ENCODE measurements at places on chromosomes 3 and 15. TPM values are rescaled to one million over a fixed set of nuclear protein-coding genes. Genes with fewer than 3 reads are reported as not detected.

GOLGA6L10 gene
- 10.2 TPM for total RNA-seq

MKRN3 gene
- total RNA-seq, result 0.26 TPM

CCR3 gene
- total RNA-seq, result not detected

VILL gene
- total RNA-seq, result 10.4 TPM

ANKUB1 gene
- total RNA-seq, result not detected

NR2E3 gene
- 0.52 TPM for total RNA-seq

NR1I2 gene
- 5.4 TPM for total RNA-seq

ARIH2 gene
- 99.5 TPM for total RNA-seq

DISP2 gene
- 0.52 TPM for total RNA-seq

SLC35G2 gene
- 7.8 TPM for total RNA-seq

GP9 gene
- total RNA-seq, result not detected

GABRR3 gene
- total RNA-seq, result not detected

TRIM42 gene
- not detected for total RNA-seq

LRTM1 gene
- total RNA-seq, result not detected

PPM1L gene
- 7.6 TPM for total RNA-seq

GAP43 gene
- total RNA-seq, result not detected

LRRIQ4 gene
- total RNA-seq, result not detected

HRG gene
- total RNA-seq, result not detected

TUSC2 gene
- 12.9 TPM for total RNA-seq

THUMPD3 gene
- 27.0 TPM for total RNA-seq

NRG4 gene
- total RNA-seq, result 20.5 TPM

POMGNT2 gene
- total RNA-seq, result 11.5 TPM

ECE2 gene
- total RNA-seq, result 11.7 TPM

CFAP20DC gene
- total RNA-seq, result 0.33 TPM

RTP1 gene
- total RNA-seq, result not detected

CX3CR1 gene
- total RNA-seq, result not detected

ELL3 gene
- 4.9 TPM for total RNA-seq

GOLGA8J gene
- not detected for total RNA-seq

KLHL40 gene
- not detected for total RNA-seq

ACKR2 gene
- total RNA-seq, result 3.3 TPM

TP63 gene
- not detected for total RNA-seq

CORO2B gene
- 1.0 TPM for total RNA-seq

FBXW12 gene
- 23.7 TPM for total RNA-seq

FBXO45 gene
- 4.4 TPM for total RNA-seq

ATP13A5 gene
- total RNA-seq, result not detected

MASP1 gene
- not detected for total RNA-seq

PPP1R14D gene
- total RNA-seq, result not detected

TMEM207 gene
- total RNA-seq, result not detected

TMED3 gene
- 98.1 TPM for total RNA-seq

RASL12 gene
- total RNA-seq, result 4.6 TPM

ALS2CL gene
- 48.5 TPM for total RNA-seq

SLC22A14 gene
- not detected for total RNA-seq

THBS1 gene
- 398 TPM for total RNA-seq

THSD4 gene
- 16.1 TPM for total RNA-seq

VIPR1 gene
- total RNA-seq, result 10.6 TPM

WDR93 gene
- not detected for total RNA-seq

PPP2R3A gene
- 11.2 TPM for total RNA-seq

INKA1 gene
- not detected for total RNA-seq

SCN11A gene
- not detected for total RNA-seq

SH2D7 gene
- total RNA-seq, result not detected

TNFSF10 gene
- total RNA-seq, result 27.5 TPM

SLC51A gene
- 0.26 TPM for total RNA-seq

ARPC4 gene
- 33.6 TPM for total RNA-seq

All from body of pancreas (tissue), 4 donors.